Germinal center (tissue), 1 donor: ENCODE measurements at places on chromosomes 3 and 15.
A peak's percentile ranks its signal among the peaks of the same experiment; 100 is the strongest.

- DNase-seq: no peak
Measured at GRCh38 chr15:61038387-61038786, 190.7 kb downstream of the RORA start.

DNA sequence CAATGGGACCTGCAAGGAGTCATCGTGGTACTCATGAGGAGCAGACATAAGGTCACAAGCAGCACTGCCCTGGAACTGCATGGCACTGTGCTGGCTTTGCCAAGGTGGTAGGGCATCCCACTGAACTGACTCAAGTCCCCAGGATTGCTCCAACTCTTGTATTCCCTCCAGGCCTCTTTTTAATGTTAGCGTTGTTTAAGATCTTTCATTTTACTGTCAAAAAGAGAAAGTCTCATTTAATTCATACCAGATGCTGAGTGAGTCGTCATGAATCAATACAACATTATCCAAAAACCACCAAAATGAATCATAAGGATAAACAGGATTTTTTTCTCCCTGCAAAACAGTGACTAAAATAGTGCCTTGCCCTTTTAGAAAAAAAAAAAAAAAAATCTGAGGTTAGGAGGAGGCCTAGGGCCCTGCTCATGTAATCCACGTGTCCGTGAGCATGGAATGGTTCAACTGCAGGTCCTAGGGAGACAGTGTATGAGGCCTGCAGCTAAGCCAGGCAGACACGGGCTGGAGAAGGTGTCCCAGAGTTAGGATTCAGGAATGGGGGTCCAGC lies 36.7 kb upstream of the BLM start:
- DNase-seq: no peak

- no peak for DNase-seq
Measured at GRCh38 chr15:89666858-89667705, 11.8 kb upstream of the KIF7 start.

DNA sequence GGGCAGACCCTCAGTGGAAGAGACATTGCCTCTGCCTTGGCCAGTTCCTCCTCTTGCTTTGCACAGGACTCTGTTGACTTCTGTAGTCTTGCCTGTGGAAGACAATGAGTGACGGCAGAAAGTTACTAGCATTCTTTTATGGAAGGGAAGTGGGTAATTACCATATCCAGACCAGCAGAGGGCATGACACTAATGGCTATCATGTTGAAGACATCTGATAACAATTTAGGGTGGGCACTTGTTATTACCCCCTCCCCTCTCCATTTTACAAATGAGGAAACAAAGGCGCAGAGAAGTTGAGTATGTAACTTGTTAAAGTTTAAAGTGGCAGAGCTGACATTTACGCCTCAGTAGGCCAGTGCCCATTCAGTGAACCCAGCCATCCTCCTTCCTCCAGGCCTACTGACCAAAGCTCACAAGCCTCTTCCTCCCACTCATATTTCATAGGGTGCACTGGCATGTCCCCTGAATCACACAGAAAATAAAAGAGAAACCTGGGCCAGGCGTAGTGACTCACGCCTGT lies 48.2 kb upstream of the FMN1 start:
- DNase-seq: peak; percentile 15

- DNase-seq: no peak
Measured at GRCh38 chr3:185488465-185488864, 10.4 kb downstream of the TMEM41A start.

DNA sequence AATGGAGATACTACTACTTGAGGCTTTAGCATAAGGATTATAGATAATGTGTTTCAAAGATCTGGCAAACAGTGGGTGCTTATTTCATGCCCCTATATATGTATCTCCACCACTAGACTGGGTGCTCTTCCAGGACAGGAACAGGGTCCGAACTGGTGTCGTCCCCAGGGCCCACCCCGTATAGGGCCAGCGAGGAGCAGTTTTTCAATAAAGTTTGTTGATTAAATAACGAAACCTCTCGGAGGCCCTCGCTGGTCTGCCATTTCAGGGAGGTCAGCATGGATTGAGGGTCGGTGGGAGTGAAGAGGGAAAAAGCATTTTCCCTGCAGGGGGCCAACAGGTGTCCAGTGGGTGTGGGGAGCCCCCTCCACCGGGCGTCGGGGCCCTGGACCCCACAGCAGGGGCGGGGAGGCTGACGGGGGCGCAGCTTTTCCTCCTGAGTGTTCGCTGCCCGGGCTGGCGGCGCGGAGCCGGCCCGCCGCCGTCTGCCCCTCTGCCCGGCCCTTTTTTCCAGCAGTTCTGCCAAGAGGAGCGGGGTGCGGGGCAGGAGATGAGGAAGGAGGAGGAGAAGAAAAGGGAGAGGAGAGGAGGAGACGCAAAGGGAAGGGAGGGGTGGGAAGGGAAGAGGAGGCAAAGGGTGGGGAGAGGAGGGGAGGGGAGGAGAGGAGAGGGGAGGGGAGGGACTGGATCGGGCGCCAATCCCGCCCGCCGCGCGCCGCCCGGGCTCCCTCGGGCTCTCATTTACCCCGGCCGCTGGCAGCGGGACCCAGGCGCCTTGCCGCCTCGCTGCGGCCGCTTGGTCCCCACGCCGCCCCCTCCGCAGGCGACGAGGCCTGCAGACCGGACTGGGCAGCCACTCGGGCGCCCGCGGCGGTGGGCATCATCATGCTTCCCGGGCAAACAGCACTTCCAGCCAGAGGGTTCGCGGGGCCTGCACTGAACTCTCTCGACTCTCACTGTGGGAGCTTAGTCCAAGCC lies 66.3 kb downstream of the ISG20 start:
- no peak for DNase-seq

DNA sequence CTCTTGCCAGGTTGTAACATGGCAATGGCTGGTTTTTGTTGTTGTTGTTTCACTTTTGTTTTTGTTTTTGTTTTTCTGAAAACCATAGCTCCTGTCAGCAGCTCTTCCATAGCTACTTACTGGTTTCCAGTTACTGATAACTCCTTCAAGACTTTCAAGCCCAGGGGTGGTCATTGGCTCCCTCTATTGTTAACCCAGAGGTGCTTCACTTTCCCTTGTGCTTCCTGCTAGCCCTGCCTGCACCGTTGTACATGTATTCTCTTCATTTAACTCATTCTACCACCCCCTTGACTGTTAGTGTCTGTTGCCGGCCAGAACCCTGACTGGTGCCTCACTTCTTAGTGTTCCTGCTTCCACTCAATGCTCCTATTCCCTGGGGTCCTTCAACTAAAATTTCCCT lies 4.2 kb upstream of the TRAT1 start:
- DNase-seq: no peak

- no peak for DNase-seq
Measured at GRCh38 chr3:94616833-94617232, 554.0 kb downstream of the NSUN3 start.

DNA sequence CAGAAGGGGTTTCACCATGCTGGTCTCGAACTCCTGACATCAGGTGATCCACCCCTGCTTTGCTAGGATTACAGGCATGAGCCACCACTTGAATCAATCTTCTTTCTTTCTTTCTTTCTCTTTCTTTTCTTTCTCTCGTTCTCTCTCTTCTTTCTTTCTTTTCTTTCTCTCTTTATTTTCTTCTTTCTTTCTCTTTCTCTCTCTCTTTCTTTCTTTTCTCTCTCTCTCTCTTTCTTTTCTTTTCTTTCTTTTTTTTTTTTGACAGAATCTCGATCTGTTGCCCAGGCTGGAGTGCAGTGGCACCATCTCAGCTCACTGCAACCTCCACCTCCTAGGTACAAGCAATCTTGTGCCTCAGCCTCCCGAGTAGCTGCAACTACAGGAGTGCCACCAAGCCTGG lies 37.9 kb upstream of the PIK3CB start:
- DNase-seq: no peak

DNA sequence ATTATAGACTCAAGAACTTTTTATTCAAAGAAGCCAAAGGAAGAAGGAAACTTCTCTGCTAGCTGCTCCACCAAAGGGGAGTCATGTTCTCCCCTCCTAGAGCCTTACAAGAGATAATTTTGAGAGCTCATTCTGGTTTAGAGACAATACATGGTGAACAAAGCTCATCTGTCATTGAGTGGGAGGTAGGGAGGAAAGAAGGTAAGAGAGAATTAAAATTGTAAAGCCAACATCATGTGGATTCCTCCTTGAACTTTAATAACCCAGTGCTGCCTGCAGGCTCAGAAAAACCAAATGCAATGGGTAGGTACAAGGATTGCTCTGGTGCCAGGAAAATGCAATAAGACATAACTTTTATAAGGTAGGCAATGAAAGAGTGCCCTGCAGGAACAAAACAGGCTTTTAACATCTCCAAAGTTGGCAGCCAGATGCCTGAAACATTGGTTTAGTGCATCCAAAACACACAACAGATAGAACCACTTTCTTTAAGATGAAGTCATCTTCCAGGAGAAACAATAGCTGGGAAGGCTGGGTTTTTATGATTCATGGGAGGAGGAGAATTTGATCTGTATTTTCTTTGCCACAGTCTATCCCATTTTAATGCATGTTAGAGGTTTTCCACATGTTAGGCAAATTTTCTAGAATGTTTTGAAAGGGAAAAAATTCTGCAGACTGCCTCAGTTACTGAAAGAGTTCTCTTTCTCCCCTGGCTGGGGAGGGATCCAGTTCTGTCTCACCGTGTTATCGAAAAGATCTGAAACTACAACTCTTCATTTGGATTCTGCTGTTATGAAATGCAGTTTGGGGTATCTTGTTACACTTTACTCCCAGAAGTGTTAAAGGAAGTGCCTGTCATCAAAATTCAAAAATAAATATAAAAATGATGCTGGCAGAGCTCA lies 11.3 kb upstream of the ARHGEF3 start:
- DNase-seq: no peak

- DNase-seq: no peak
Measured at GRCh38 chr3:195697582-195698324, 23.0 kb upstream of the MUC20 start.

- no peak for DNase-seq
Measured at GRCh38 chr3:126983653-126984390, 907 bp downstream of the PLXNA1 start.

DNA sequence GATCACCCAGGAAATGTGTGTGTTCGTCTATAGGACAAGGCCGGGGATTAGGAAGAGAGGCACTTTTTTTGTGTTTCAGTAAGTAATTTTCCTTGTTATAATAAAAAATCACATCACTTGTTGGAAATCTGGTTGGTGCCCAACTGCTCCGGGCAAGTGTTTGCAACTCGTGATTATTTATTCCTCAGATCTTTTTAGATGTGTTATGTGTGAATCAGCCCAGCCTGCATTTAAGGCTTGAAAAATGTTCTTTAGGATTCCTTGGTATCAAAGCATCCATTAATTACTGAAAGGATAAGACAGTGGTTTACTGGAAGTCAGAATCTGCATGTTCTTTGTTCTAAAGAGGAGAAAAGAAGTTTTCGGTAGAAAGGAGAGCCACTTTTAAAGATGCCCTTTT lies 345.6 kb downstream of the FEZF2 start:
- DNase-seq: no peak
